ENCODE measurements at places on chromosomes 3 and 15. TPM values are rescaled to one million over a fixed set of nuclear protein-coding genes. Genes with fewer than 3 reads are reported as not detected.

DNA sequence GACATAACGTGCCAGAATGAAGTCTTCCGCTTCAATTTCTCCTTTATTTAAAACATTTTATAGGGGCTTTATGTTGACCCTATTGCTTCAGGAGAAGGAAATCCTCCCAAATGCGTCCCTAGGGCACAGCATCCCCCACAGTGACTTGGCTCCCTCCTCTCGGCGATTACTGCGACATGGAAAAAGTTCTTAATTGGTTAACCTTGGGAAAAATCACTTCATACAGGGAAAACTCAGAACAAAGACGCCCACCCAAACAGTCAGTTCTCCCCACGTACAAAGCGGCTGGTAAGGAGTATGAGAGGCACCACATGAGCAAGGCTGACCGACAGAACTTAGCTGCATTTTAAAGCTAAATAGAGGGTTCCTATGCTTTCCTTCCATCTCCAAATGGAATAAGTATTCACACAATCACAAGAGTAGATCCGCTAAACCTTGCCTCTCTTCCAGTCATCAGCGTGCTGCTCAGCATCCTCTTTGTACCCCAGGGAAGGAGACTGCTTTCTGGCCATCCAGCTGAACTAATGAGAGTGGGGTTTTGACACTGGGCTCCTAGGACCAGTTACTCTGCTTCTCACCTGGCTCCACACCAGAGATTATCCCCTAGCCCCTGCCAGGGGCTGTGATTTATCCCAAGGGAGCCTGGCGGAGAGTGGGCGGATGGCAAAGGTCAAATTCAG is 415.3 kb upstream of the WNT5A start:
- no peak for DNase-seq

DNA sequence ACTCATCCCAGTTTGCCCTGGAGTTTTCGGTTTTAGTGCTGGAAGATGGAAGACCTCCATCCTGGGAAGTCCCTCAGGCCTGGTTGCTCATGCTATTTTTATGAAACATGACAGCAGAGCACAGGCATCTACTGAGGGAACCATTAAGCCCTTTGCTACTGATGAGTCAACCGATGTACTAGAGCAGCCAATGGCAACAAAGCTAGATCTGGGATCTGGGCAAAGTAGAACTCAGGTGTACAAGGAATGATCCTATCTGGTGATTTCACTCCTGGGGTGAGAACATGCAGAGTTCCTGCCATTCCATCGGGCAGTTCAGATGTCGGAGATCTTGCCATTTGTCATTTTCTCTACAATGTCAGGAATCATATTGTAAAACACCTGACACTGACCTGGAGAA is 166.2 kb upstream of the NSMCE3 start:
- no peak for DNase-seq

DNA sequence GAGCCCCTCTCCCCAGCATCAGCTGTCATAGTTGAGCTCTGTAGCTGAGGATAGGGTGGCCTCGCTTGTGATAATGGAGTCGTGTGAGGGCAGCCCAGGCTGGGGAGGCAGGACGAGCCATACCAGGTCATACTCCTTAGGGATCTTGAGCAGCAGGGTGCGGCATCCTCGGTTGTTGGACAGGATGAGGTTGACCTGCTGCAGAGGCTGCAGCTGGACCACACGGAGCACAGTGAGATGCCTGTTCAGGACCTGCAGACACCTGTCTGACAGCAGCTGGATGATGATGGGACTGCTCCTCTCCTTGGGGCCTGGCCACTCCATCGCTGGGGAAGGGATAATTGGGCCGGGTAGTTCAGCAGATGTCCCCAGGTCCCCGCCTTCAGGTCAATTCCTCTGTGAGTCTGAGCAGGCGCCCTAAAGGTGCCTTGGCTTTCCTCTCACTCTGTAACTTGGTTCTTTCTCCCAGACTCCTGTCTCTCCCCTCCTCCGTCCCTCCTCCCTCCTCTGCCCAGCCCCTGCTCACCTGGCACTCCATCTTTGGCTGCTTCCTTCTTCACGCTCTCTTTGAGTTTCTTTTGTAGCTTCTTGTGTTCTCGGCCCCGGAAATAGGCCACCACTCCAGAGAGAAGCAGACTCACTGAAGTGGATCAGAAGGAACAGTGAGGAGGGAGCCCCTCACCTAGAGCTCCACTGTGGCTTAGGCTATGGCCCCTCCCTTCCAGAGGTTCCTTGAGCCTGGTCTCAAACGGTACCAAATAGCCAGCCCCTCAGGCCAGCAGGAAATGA is 7.8 kb downstream of the DUOX2 start:
- no peak for DNase-seq

- DNase-seq: no peak
These were observed 78.7 kb upstream of the TSC22D2 start for GRCh38 chr3:150329408-150329807.

The GNAT1 gene
- total RNA-seq: not detected

The ANKUB1 gene
- not detected for total RNA-seq

The FOXB1 gene
- not detected for total RNA-seq

Data from mucosa of gallbladder (tissue), 1 donor.